Stimulated activated CD4-positive, alpha-beta T cell treated with anti-CD3 and anti-CD28 coated beads, TNF-alpha, amount 100 ng/mL, for 48 hours (primary cell): ENCODE measurements at places on chromosomes 7 and 10.

- DNase-seq, result no peak
These were observed 27.5 kb upstream of the SMC3 start for GRCh38 chr10:110540031-110540430.

- DNase-seq, result no peak
These were observed 161.6 kb downstream of the PKD1L1 start for GRCh38 chr7:47786557-47787248.

DNA sequence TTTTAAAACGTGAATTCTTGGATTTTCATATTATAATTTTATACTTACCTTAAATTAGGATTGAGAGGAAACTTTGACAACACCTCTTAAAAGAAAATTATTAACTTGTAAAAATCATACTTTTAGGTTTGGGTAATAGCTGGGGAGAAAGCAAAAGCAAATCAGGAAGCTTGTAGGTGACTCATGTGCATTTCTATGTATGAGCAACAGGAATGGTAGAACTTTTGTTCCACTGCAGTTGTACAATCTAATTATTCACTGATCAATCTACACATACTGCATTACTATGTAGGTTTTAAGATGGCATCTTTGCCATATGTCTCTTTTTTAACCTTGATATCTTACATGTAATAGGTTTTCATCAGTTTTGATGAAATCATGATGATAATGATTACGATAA lies 223.2 kb downstream of the PRKG1 start:
- no peak for DNase-seq

DNA sequence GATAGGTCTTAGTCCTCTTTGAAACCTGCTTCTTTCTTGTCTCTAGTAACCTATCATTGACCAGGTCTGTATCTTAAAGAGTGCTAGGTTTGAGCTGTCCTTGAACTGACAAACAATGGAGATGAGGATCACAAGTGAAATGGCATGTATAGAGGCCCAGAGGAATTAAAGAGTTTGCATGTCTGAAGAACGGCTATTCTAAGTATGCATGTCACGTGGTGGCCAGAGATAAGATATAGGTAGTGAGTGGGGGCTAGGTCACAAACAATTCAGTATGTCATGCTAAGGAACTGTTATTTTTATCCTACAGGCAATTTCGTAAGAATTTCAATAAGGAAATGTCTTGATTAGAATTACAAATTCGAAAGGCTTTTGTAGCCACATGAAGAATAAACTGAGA lies 95.3 kb downstream of the SUGCT start:
- DNase-seq, result no peak

DNA sequence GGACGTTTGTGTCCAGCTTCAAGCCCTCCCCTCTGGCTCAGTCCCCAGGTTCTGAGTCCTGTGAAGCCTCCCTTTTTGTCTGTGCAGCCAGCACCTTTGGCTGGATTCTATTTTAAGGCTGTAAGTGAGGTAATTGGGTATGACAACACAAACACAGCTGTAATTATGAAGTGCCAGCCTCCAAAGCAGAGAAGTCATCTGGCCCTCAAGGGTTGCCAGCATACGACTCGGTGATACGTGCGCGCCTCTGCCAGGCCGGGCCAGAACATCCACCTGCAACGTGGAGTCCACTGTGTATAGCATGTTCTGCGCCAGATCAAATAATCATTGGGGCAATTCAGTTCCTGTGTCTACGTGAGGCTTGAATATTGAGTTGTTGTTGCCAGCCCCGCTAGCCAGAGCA lies 6.7 kb upstream of the FAM180A start:
- DNase-seq, result no peak

- peak; percentile 23 for DNase-seq
These were observed 20.8 kb upstream of the HYAL4 start for GRCh38 chr7:123823898-123824753.

GRCh38 chr10:88926566-88927415 lies 25.8 kb downstream of the ACTA2 start:
- DNase-seq, result no peak

- no peak for DNase-seq
These were observed 122.1 kb upstream of the TCF7L2 start for GRCh38 chr10:112827951-112828350.

GRCh38 chr7:98256431-98256830 lies 4.4 kb upstream of the TECPR1 start:
- no peak for DNase-seq

DNA sequence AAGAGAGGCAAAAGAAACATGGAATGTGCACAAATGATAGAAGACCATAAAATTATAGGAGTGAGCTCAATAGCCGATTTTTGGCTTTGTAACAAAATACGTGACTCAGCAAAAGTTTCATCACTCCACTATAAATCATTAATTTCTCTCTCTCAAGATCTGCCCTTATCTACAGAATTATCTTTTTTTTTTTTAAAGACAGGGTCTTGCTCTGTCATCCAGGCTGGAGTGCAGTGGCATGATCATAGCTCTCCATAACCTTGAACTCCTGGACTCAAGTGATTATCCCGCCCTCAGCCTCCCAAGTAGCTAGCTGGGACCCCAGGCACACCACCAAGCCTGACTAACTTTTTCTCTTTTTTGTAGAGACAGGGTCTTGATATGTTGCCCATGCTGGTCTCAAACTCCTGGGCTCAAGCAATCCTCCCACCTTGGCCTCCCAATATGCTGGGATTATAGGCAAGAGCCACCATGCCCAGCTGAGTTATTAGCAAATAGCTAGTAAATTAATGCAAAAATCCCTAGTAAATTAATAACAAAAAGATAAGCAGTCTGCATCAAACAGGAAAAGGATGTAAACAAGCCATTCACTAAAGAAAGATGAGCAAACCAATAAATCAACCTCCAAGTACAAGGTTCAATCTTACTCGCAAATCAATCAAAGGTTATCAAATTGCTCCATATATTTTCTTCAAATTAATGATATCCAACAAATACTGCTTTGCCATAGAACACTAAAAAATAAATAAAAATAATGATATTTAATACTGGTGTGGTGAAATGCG lies 450.7 kb downstream of the PARD3 start:
- no peak for DNase-seq

- no peak for DNase-seq
These were observed 17.8 kb downstream of the KCP start for GRCh38 chr7:128892521-128893250.

DNA sequence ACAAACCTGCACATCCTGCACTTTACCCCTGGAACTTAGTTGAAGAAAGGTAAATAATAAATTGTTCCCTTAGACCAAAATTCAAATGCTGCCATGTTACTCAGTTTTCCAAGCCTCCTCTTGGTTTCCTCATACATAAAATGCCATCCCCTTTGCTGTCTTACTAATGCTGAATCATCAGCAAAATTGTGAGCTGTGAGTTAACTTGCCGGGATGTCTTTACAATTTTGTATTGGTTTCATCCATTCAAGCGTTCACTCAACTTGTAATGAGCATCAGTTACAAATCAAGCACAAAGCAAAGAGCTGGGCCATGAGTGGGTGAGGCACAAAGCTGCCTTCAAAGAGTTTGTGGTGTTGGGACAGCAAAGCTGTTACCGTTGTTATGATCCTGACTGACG lies 395.8 kb upstream of the ZMIZ1 start:
- DNase-seq, result no peak

- no peak for DNase-seq
These were observed 27.3 kb upstream of the ARHGAP22 start for GRCh38 chr10:48632166-48632565.

- DNase-seq, result no peak
These were observed 108.3 kb upstream of the ABCB5 start for GRCh38 chr7:20507157-20507556.

GRCh38 chr10:96596422-96597407 lies 9.9 kb upstream of the TM9SF3 start:
- DNase-seq, result no peak

- no peak for DNase-seq
These were observed 804.8 kb upstream of the IGFBP3 start for GRCh38 chr7:46725838-46726237.
